ENCODE measurements at places on chromosomes 16 and 17.

DNA sequence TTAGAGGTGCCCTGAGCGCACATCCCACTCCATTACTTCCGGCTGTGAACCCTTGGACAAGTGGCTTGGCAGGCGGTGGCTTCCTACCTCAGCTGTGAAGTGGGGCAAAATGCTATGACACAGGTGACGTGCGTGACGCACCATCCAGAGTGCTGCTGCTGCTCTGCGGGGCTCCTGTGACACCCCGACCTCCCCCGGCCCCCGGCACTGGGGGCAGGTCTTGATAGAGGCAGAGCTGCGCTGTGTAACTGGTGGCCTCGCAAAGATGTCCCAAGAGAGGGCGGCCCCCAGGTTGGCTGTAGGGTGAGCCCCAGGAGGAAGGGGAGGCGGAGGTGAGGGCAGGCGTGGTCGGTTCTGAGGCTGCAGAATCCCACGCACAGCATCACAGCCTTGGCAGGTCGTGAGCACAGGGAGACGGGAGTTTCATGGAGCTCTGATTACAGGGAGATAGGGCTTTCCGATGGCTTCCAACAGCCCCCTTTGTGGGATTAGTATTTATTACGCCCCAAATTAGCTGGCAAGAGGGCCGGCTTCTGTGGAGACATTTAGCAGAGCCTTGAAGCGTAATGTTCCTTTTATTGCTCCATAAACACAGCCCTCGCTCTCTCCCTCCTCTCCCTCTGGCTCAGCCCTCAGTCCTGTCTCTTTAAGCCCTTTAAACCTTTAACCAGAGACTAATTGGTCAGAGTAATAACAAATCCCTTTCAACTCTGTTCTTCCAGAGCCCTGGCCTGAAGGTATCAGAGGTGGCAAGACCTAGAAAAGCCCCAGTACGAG is 328.1 kb downstream of the C16orf95 start:
- no peak for DNase-seq

GRCh38 chr16:81758376-81758775 is 20.7 kb upstream of the PLCG2 start:
- no peak for DNase-seq

GRCh38 chr16:19698480-19699465 is 19.3 kb downstream of the KNOP1 start:
- DNase-seq, result no peak

GRCh38 chr17:17406225-17406624 is 70.6 kb upstream of the MED9 start:
- DNase-seq, result no peak

DNA sequence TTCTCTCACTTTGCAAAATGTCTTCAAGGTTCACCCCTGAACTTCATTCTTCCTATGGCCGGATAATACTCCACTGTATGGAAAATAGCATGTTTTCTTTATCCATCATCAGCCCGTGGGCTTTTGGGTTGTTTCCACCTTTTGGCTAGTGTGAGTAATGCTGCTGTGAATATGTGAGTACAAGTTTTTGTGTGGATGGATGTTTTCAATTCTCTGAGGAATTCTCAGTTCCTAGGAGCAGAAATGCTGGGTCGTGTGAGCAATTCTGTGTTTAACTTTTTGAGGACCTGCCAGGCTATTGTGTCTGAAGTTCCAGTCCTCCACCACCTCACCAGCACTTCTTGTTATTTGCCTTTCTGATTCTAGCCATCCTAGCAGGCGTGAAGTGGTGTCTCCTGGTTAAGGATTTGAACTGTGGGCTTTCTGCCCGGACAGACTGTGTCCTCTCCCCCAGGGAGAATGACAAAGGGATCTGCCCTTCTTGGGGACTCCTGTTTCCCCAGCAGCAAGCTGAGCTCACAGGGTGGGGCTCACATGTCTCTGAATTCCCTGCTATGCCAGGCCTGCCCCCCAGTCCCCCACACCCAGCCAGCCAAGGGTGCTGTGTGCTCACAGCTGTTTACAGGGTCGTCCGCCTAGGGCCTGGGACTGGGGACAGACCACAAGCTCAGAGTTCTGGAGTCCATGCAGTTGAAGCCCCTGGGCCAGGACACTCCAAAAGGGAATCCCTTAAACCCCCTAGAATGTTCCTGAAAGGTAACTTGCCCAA is 92.2 kb upstream of the CIBAR2 start:
- no peak for DNase-seq

DNA sequence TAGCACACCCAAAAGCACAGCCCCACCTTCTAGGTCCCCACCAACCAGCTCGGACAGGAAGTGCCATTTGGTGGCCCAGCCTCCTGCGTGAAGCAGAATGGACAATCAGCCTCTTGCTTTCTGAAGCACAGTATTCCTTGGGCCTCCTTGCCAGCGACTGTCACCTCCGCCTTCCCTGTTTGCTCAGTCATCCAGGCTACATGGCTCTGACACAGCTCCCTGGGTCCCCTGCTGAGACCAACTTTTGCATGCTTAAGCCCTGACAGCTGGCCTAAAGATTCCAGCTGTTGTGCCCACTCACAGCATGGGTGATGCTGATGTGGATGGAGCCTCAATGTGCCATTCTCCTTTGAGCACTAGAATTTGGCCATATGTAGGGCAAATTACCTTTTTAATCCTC is 4.5 kb upstream of the CACNG5 start:
- no peak for DNase-seq

- DNase-seq, result no peak
Measured at GRCh38 chr16:58556678-58557077, 41.4 kb downstream of the SETD6 start.

DNA sequence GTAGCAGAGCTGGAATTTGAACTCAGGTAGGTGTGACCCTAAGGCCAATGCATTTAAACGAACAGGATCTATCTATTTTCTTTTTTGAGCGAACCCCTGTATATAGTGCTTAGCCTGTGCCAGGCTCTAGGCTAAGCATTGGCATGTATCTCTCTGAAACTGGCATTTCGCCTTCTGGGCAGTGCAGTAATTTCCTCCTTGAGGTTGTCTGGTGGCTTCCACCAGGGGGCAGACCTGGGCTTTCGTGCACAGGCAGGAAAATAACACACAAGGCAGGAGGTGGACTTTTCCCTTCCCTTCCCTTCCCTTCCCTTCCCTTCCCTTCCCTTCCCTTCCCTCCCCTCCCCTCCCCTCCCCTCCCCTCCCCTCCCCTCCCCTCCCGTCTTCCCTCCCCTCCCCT is 34.4 kb upstream of the PRKCB start:
- DNase-seq, result no peak

DNA sequence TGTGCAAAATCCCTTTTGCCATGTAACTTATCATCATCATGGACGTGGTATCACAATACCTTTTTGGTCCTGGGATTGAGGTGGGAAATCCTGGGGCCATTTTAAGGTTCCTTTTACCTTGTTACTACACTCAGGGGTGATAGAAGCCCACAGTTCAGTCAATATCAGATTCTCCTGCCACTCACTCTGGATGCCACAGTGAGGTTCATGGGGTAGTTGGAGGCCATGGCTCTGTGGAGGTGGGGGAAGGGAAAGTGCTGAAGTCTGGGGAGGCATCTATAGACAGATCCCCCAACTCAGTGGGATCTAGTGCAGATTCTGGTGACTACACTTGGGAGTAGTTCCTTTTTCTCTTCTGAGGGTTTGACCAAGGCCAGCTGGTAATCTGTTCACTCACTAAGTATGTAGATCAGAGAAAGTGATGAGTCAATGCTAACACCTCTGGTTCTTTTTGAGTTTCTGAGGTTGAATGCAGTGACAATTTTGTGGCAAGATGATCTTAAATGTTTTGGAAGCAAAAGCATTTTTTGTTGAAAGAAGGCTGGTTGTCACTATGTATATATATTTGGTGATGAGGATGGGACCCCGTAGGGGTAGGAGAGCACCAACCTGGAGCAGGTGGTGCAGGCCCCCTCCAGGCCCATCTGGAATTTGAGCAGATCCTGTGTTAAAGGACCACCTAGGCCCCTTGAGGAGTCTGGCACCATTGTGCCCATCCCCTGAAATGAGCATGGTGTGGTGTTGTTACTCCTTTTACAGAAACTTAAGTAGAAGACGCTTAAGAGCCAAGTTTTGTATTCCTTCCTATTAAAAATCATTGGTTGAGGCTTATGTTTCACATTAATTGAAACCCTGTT is 18.8 kb upstream of the IRF8 start:
- no peak for DNase-seq

DNA sequence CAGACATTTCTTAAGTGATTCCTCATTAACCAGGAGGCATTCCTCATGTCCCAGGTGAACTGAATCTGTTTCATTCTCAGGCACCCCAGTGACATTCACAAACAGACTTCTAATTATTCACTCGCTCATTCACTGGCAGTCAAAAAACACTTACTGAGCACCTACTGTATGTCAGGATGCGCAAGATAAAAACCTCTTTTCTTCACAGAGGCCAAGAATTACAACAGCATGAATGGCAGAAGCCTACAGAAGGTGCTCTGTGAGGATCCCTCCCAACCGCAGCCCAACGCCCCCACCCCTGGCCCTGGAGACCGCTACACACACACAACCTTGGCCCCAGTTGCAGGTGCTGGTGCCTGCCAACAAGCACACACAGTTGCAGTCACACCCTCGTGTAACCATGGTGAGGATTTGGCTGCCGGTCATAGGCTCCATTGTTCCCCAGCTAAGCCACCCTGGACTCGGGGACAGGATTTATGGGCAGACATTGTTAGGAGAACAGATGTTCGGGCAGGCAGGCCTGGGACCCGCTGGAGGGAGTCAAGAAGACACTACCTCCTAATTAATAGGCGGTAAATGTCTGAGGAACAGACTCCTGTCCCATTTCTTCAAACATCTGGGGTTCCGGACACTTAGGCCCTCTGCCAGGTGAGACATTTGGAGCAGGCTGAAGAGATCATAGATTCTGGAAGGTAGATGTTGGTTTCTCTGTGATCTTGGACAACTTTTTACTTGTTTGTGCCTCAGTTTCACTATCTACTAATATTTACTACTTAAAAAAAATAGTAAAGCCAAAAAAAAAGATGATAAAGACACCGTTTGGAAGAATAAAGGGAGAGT is 43.2 kb downstream of the CUEDC1 start:
- no peak for DNase-seq

GRCh38 chr17:42405963-42406495 is 17.0 kb downstream of the CAVIN1 start:
- no peak for DNase-seq

GRCh38 chr17:12553625-12554024 is 112.1 kb upstream of the MYOCD start:
- DNase-seq, result no peak

DNA sequence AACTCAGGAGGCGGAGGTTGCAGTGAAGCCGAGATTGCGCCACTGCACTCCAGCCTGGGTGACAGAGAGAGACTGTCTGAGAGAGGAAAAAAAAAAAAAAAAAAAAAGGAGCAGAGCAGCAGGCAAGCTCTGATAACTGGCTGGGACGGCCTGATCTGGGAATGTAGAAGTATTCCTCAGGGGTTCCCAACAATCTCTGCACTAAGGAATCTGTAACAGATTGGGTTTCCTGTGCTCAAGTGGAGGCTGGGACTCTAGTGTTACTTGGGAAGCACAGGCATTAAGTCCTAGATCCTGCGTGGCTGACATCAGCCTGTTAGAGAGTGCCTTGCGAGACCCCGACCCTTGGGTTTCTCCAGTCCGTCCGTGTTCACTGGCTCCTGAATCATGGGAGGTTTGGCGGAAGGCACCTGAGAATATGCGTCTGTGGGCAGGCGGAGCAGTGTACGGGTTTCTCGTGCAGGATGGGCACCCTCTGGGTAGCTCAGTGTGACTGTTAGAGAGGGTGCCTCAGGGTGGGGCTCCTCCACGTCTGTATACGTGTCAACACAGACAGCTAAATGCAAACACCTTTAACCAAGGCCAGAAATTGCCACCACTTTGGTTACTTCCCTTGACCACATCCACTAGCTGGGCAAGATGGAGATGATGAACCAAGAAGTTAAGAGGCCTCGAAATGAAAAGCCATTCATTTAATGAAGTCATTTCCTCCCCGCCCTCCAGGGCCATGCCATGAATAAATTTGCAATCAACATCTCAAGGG is 174.9 kb upstream of the RPL38 start:
- no peak for DNase-seq

- DNase-seq, result no peak
Measured at GRCh38 chr16:50709980-50710379, 16.6 kb downstream of the NOD2 start.
